ENCODE measurements at places on chromosomes 6 and 20. TPM values are rescaled to one million over a fixed set of nuclear protein-coding genes. Genes with fewer than 3 reads are reported as not detected.

GRCh38 chr6:36195471-36196112 is 952 bp upstream of the BRPF3 start:
- DNase-seq, result no peak

- no peak for DNase-seq
Observed at GRCh38 chr6:28898710-28898965, 25.1 kb downstream of the TRIM27 start.

- no peak for DNase-seq
Observed at GRCh38 chr6:136089876-136090275, 160.2 kb downstream of the MTFR2 start.

GRCh38 chr20:10837901-10838300 is 164.1 kb upstream of the JAG1 start:
- DNase-seq, result no peak

The TRIM31 gene
- 2.0 TPM for total RNA-seq

DNA sequence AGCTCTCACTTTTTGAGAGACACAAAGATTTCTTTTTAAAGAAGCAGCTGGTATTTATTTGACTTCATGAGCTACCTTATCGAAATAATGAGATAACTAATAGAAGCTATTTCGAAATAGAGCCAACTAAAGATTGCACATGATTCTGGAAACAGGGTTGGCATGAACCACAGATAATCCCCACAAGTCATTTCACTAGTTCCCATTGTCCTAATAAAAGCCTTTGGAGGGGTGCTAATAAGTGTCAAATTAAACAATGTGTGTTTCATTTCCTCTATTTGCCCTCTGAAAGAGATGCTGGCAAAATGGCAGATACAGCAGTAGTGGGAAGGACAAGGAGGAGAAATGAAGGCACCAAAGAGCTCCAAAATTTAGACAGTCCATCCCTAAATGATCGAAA is 78.6 kb upstream of the RIPOR2 start:
- no peak for DNase-seq

DNA sequence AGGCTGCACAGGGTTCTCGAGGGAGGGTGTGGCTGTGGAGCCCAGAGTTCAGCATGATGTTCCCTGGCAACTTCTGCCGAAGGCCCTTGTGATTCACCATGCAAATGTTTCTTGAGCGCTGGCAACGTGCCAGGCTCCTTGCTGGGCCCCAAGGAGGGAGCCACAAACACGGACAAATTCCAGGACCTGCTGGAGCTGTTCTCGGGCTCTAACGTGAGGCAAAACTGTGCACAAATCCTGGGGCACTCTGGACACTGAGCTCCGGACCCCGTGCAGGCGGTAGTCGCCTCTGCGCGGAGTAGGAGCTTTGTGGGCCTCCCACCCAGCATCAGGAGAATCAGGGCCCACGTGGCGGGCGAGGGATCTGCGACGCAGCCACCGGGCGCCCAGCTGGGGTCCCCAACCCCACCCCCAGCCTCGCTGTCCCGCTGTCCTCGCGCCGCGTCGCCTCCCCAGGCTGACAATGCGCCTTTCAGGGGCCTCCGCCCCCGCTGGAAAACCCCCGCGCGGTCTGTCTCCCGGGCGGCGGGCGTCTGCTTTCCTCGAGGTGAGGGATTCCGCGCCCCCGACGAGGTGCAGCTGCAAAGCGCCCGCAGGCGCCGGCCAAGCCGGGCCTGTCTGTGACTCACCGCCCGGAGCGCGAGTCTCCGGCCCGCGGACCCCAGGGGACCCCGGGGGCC is 31.7 kb upstream of the SCUBE3 start:
- DNase-seq, result peak; percentile 57

DNA sequence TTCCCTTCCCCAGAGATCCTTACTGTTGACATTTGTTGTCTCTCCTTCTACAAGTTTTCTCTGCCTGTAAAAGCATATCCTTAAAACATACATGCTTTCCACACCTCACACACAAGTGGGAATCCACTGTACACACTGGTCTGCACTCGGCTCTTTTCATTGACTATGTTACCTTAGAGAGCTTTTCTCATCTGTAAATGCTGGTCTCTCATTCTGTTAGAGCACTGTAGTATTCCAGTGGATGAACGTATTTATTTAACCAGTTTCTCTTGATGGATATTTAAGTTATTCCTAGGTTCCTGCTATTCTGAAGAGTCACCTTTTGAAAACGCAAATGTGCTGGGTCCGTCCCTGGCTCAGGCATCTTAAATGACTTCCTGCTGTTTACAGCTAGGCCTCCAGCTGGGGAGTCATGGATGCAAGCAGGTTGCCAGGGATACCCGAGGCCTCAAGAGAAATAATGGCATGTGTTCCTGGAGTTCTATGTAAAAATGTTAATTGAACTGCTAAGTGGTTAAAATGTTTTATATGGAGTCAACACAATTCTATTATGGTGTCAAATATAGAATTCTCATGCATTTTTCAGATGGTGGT is 61.1 kb upstream of the TGM3 start:
- no peak for DNase-seq

The BTNL2 gene
- total RNA-seq, result not detected

DNA sequence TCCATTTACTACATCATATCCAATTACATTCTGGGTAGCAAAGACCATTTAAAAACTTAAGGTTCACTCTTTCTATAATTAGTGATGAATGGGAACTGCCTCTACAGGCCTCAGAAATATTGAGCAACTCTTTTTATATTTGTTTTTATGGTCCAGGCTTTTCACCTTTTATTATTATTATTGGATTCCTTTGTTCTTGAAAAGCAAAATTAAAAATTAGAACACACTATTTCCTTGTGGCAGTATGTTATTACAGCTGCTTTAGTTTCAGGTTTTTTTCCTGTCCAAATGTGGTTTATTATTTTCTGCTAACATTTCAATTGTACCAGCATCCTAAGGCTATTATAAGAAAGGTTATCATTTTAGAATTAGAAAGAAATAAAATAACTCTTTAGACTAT is 150.1 kb downstream of the FARS2 start:
- no peak for DNase-seq

The C4B gene
- total RNA-seq, result 44.3 TPM

The NFYA gene
- 9.2 TPM for total RNA-seq

GRCh38 chr20:15235471-15236198 is 898.2 kb upstream of the FLRT3 start:
- no peak for DNase-seq

DNA sequence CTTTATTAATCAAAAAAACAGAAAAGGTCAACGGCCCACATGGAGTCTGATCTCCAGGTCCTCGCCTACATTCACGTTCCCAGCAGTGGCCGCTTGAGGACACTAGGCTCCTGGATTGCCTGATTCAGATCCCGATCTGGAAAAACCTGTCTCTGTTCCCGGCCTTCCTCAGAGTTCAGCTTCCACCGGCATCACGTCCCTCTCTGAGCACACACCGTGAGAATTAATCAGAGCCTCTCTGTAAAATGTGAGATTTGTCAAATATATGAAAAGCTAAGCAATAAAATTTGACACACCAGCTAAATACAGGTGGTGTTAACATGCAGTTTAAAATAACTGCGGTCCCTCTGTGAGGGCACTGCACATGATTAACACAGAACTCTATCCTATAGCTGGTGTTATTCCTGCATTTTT is 122.8 kb upstream of the COL21A1 start:
- DNase-seq, result peak; percentile 52

The IBTK gene
- total RNA-seq, result 36.8 TPM

GRCh38 chr6:111781041-111781708 is 92.1 kb downstream of the FYN start:
- DNase-seq, result no peak

DNA sequence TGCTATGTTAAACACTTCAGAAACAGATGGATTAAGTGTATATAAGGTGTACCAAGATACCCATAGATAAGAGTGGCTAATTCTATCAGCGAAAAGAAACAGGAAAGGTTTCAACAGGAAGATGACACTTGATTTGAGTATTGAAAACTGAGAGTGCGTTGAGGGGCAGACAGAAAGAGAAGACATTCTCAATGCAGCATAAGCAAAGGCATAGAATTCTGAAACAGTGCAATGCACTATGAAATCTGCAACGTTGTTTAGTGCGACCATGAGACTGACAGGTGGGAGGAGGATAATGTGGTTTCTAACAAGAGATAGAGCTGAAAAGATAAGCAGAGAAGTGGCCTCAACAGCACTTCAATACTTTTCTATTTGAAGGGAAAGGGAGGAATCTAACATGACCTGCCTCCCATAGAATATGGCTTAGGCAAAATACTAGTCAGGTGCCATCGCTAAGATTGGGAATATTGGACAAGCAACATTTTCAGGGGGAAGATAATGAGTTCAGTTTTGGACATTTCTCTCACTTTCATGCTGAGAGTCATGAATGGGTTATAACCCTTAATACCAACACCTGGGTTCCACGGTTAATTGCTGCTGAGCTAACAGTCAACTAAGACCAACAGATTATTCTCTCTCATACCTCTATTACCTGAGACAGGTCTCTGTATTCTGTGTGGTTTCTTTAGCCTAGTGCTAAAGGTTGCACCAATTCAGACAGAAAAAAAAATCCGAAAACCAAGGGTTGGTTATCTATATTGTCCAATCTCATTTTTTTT is 312.9 kb upstream of the ARID1B start:
- no peak for DNase-seq

DNA sequence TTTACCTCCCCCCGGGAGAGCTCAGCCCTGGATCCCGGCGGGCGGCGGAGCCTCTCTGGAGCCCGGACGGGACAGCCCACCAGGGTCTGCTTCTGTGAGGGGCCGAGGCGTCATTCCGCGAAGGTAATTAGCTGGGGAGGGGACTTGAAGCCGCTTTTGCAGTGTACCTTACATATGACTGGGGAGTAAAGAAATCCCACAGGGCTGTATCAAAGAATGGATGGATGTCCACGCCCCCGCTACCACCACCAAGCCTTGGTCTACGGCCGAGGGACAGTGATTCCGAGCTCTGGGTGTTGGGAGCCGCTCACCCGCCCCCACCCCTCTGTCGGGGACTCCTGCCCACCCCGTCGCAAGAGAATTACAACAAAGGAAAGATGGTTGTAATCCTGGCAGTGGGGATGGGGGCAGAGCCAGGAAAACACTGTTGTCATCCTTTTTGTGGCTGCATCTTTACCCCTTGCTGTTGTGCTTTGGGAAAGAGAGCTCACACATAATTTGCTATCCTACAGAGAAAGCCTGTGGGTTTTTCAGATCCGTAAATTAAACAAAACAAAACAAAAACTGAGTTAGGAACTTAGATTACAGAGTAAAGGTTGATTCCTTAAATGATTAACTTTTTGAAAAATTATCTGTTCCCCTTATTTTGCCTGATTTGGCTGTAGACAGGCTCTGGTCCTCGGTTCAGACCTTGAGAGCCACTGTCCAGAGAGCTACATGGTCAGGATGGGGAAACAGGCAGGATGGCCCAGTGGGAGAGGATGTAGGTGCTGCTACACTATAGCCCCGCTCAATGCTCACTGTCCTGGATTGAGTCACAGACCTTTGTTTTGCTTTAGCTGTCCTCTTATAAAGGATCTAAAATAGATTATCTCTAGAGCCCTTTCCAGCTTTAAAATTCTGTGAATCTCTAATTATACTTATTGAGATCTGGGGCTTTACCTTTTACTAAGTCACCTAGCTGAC is 997 bp upstream of the FBXO30 start:
- DNase-seq, result no peak

- no peak for DNase-seq
Observed at GRCh38 chr20:56348305-56348693, 10.5 kb upstream of the FAM210B start.

DNA sequence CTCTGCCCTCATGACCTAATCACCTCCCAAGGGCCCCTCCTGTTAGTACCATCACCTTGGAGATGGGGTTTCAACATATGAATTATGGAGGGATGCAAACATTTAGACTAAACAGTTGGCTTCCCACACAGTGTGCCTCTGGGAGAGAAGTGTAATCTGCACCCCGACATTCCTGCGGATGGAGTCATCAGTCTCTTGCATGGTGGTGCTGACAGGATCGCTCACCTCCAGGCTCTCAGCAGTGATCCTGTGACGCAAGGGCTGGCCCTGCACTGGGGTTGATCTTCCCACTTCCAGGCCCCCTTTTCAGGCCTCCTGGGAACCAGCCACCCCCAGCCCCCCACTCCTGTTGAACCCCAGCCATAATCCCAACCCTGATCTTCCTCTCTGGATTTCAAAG is 16.0 kb upstream of the PI16 start:
- no peak for DNase-seq

GRCh38 chr6:127515234-127515793 is 3.8 kb downstream of the MTCL3 start:
- DNase-seq, result no peak

GRCh38 chr20:62642051-62642665 is at the start of gene SLCO4A1:
Gene SLCO4A1 (plus strand): TSS chr20:62642503. CDS start chr20:62656455, 13,952 bp downstream.
- DNase-seq, result no peak

DNA sequence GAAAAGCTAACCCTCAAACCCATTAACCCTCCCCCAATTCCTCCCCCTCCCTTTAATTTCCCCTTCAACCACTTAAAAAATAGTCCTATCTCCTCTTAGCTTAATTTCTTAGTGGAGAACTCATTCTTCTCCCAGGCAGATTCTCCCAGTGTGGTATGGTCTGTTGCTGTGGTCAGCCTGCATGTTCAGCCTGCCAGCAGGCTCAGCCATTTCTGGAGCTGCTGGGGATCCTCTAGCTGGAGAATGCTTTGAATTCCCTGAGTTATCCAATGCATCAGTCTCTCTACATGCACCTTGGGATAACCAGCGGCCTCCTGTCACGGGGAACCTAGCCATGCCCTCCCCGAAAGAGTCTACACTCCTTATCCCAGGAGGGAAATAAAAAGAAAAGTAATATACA is 375.4 kb upstream of the RSPO3 start:
- no peak for DNase-seq

GRCh38 chr20:45765980-45766379 is 25.7 kb downstream of the WFDC3 start:
- no peak for DNase-seq

The RGS17 gene
- 3.4 TPM for total RNA-seq

- no peak for DNase-seq
Observed at GRCh38 chr20:60001108-60001507, 42.9 kb downstream of the CDH26 start.

The MDC1 gene
- 22.6 TPM for total RNA-seq

The C20orf144 gene
- total RNA-seq, result not detected

The RNF182 gene
- not detected for total RNA-seq

- DNase-seq, result no peak
Observed at GRCh38 chr20:732727-733126, 35.6 kb downstream of the SLC52A3 start.

The GRM4 gene
- total RNA-seq, result not detected

DNA sequence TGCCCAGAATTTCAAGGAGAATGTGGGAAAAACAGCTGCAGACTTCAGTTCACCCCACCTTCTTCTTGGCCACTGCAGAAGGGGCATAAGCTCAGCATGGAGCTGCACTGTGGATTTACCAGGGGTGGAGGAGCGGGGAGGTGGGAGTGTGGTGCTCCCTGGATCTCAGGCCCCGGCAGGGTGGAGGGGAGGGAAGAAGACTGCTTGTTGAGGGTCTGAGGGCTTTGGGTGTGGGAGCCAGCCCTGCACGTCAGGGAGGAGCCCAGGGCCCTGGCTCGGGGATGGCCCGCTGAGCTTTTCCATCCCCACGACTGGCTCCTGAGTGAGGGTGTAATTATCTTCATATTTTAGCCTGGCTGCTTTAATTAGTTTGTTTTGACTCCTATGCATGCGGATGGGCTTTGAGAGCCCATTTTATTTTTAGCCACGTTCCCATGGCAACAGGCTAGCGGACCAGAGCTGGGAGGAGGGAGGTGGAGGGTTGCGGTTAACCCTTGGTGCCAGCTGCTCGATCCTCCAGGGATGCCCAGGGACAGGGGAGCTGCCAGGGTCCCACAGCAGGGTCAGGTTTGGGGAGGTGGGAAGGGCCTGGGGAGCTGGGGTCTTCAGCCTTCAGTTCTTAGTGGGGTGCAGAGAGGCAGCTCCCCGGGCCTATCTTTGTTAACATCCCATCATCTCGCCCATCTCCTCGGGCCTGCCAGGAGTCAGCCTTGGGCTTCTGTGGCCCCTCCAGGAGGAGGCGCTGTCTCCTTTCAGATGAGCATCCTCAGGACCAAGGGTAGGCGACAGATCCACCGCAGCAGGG is 68.2 kb downstream of the RAB44 start:
- DNase-seq, result no peak
